ENCODE measurements at places on chromosomes 13 and 19. TPM values are rescaled to one million over a fixed set of nuclear protein-coding genes. Genes with fewer than 3 reads are reported as not detected.

The ZIC5 gene
- not detected for total RNA-seq

DNA sequence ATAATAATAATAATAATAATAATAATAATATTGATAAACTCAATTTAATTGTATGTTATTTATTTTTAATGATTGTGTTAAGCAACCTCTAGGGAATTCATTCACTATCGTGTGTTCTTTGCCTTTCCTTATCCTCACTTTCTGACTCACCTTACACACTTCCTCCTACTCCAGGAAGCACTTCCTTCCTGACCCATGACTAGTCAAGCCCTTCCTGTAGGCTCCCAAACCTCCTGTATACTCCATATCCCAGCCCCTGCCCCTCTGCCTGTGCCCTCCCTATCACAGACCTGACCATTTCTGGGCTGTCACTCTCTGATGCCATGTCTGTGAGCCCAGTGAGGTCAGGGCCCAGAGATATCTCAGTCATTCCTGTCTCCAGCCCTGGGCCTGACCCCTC is 7.6 kb downstream of the LGALS4 start:
- no peak for DNase-seq

DNA sequence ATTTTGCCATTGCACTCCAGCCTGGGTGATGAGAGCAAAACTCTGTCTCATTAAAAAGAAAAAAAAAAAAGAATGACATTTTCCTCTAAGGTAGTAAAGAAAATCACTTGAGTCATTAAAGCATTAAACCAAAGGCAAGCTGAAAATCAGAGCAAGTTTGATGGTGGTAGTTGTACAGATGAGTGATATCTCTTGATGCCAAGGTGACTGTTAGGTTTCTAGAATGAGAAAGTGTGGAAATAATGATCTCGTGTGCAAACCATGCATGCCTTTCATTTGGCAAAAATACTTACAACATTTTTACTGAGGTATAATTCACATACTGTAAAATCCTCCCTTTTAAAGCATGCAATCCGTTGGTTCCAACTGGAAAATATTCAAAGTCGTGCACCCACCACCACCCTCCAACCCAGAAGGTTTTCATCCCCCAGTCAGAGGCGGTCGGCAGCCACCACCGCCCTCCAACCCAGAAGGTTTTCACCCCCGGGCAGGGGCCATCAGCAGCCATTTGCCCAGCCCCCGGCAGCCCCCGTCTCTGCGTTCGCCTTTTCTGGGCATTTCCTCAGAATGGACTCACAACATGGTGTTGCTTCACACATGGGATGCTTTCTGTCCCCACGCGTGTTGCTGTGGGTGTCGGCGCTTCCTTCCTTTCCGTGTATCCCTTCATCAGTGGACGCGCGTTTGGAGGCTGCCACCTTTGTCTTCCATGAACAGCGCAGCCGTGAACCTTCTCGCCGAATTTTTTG is 90.2 kb downstream of the ATP11A start:
- no peak for DNase-seq

The PSG7 gene
- not detected for total RNA-seq

GRCh38 chr13:44668688-44669087 is 92.6 kb upstream of the TSC22D1 start:
- no peak for DNase-seq

The ZNF790 gene
- total RNA-seq: not detected

- no peak for DNase-seq
Observed at GRCh38 chr19:43575955-43576878, 616 bp downstream of the PINLYP start.

The KLK14 gene
- total RNA-seq: not detected

- peak; percentile 69 for DNase-seq
Observed at GRCh38 chr19:51354742-51355148, 11.4 kb downstream of the ETFB start.

DNA sequence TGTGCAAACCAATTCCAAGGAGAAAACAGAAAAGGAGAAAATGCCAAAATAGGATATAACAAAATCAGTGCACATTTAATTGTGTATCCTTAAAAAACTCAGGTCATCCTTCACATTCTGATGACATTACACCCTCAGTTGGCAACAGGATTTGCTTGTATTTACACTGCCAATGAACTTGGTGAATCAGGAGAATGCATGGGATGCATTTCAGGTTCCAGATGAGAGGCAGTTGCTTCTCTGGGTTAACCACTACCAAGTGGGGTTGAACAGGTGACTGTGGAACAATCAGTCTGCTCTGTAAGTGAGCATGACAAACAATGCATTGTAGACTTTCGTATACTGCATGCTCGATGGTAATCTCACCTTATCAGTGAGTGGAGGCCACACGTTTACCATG is 79.1 kb downstream of the STARD13 start:
- DNase-seq: no peak

- DNase-seq: no peak
Observed at GRCh38 chr13:69947582-69947981, 160.0 kb upstream of the ATXN8OS start.

GRCh38 chr19:5498830-5499550 is 43.8 kb downstream of the ZNRF4 start:
- no peak for DNase-seq

- no peak for DNase-seq
Observed at GRCh38 chr13:56861476-56861875, 279.2 kb upstream of the PRR20A start.

The CFAP97D2 gene
- total RNA-seq: 0.08 TPM

DNA sequence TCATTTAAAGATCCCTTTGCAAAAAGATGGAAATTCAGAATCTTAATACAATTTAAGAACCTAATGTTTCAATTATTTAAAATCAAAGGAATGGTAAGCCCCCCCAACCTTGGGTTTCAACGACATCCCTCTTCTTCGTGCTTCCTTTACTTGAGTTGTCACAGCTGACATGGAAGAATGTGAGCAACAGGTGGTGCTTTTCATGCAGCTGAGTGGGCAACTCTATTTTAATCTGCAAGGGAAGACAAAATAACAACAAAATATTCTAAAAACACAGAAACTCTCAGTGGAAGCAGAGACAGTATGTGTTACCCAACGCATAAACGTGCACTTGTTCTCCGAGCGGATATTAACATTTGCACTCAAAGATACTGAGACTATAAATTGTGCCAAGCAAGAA is 92.3 kb downstream of the DOCK9 start:
- no peak for DNase-seq

The CRX gene
- not detected for total RNA-seq

The CAMSAP3 gene
- not detected for total RNA-seq

DNA sequence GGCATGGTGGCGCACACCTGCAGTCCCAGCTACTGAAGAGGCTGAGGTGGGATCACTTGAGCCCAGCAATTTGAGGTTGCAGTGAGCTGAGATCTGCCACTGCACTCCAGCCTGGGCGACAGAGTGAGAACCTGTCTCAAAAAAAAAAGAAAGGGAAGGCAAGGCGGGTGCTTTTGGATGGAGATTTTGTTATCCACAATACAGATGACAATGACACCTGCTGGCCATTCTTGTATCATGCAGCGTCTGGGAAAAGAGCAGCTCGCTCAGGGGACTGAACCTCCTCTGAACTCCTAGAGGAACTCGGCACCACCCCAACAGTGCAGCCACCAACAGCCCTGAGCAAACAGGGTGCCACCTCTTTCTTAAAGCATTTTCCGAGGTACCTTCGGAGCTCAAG is 22.8 kb downstream of the HAUS8 start:
- DNase-seq: no peak

- DNase-seq: no peak
Observed at GRCh38 chr13:98473135-98473787, 103.6 kb downstream of the STK24 start.

GRCh38 chr19:19775891-19776205 is 42.9 kb upstream of the ZNF14 start:
- no peak for DNase-seq

- DNase-seq: no peak
Observed at GRCh38 chr13:58729361-58729760, 1097.8 kb downstream of the PCDH17 start.

DNA sequence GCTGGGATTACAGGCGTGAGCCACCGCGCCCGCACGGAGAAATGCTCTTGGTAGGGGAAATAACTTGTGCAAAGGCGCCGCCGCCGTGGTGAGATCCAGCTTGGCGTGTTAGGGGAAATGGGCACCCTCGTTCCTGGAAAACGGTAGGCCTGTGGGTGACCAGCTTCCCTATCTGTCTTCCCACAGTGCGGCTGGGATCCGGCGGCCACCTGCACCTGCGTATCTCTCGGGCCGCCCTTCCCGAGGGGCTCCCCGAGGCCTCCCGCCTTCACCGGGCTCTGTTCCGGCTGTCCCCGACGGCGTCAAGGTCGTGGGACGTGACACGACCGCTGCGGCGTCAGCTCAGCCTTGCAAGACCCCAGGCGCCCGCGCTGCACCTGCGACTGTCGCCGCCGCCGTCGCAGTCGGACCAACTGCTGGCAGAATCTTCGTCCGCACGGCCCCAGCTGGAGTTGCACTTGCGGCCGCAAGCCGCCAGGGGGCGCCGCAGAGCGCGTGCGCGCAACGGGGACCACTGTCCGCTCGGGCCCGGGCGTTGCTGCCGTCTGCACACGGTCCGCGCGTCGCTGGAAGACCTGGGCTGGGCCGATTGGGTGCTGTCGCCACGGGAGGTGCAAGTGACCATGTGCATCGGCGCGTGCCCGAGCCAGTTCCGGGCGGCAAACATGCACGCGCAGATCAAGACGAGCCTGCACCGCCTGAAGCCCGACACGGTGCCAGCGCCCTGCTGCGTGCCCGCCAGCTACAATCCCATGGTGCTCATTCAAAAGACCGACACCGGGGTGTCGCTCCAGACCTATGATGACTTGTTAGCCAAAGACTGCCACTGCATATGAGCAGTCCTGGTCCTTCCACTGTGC is 2.4 kb downstream of the GDF15 start:
- DNase-seq: no peak

GRCh38 chr19:7744199-7744786 is 3.0 kb downstream of the CD209 start:
- no peak for DNase-seq

The SHISA7 gene
- total RNA-seq: not detected

The ZNF225 gene
- 4.2 TPM for total RNA-seq

The BCAM gene
- 116 TPM for total RNA-seq

- no peak for DNase-seq
Observed at GRCh38 chr13:24039621-24040475, 120.7 kb upstream of the SPATA13 start.

- DNase-seq: no peak
Observed at GRCh38 chr13:104099750-104100149, 1033.5 kb upstream of the SLC10A2 start.

DNA sequence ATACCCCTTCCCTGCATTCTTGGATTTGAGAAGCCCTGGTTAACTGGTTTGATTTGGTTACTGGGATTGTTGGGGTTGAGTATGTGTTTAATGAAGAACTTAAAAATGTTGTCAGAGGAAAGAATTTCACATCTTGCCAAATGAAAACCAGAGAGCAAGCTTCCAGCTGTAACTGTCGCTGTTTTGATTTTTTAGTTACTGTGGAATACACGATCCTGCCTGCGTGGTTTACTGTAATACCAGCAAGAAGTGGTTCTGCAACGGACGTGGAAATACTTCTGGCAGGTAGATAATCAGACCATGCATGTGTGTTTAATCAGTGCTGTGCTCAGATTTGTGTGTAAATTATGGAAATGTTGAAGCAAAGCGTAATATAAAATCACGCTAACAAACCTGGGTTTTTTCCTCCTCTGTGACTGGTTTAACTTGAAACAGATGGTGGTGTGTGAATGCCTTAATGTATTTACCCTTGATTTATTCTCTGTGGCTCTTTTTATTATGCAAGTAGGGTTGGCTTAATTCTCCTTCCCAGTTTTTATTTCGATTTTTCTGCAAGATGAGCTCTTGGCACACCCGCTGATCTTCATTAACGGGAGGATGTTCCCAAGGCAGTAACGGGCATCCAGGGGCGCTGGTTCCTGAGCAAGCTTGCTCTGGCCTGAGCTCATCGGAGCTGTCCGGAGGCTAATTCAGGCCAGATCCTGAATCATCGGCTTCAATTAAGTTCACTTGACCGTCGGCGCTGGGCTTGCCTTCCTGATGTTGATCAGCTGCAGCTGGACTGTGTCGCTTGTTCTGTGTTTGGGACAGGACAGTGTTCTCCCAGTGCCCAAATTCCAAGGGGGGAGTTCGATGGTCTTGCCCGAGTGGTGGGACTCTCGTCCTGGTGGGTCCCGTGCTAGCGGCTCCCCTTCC is 16.0 kb downstream of the UPF1 start:
- no peak for DNase-seq

The AP2S1 gene
- 304 TPM for total RNA-seq

The TEX26 gene
- total RNA-seq: not detected

The ZSCAN4 gene
- total RNA-seq: not detected

DNA sequence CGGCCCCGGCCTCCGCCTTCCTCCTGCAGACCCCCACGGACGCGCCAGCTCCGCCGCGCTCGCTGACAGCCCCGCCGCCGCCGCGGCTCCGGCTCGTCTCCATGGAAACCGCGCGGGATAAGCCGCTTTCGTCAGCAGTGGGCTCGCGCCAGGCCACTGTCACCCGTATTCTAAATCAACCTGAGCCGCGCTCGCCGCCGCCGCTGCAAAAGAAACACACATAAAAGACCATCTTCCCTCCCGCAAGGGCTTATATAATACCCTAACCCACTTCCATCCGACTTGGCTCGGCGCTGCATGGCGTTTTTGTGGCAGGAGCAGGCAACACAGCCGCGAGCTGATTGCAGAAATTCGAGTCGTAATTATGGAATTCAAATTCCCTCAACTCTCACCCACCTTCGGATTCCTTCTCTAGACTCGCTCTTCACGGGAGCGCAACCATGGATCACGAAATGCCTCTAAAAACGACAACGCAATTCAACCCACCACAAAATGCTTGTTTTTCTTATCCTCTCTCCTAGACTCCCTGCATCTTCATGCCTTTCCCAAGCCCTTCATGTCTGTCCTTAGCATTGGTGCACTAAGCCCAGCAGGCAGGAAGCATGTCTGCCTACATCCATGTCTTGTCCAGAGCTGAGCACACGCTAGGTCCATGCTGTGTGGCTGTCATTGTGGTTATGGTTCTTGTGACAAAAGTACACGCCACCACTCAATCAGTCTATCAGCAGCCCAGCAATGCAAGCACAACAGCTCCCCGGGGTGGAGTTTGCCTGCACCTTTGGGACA is at the start of gene AMER2:
AMER2 (minus strand) TSS at position 772 of the 786 bp plus-strand sequence; CDS start at position 103, 669 bp downstream.
- no peak for DNase-seq

The ZNF829 gene
- 0.03 TPM for total RNA-seq

The GIPR gene
- 2.1 TPM for total RNA-seq

The RGL3 gene
- total RNA-seq: 0.22 TPM

The FPR3 gene
- total RNA-seq: not detected

- DNase-seq: peak; percentile 57
Observed at GRCh38 chr13:98368019-98368418, 190.9 kb upstream of the RNF113B start.

DNA sequence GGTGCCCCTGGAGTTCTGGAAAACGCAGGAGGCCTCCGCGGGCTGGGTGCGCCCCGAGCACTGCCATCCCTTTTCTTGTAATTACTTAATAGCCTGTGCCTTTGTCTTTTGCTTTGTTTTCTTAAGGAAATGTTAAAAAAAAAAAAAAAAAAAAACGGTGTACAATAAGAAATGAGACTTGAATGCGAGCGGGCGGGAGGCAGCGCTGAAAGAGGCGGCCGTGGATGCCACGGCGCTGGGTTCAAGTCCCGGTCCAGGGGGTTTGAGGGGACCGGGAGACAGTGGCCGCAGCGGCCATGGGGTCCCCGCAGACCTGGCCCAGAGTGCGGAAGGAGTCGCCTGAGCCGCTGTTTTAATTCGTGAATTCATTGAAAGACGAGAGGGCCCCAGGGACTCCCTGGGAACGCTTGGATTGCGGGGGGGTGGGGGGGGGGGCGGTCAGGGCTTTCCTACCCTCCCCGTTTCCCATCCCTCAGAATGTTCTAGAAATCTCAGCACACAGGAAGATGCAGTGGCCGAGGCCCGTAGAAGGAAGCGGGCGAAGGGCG is 349.2 kb upstream of the ARGLU1 start:
- DNase-seq: no peak

All from SJSA1 (cell line).